Activated T-cell treated with anti-CD3 and anti-CD28 coated beads, Interleukin-2, amount 50 U/mL, for 48 hours (primary cell): ENCODE measurements at places on chromosomes 7 and 10.
A peak's percentile ranks its signal among the peaks of the same experiment; 100 is the strongest.

DNA sequence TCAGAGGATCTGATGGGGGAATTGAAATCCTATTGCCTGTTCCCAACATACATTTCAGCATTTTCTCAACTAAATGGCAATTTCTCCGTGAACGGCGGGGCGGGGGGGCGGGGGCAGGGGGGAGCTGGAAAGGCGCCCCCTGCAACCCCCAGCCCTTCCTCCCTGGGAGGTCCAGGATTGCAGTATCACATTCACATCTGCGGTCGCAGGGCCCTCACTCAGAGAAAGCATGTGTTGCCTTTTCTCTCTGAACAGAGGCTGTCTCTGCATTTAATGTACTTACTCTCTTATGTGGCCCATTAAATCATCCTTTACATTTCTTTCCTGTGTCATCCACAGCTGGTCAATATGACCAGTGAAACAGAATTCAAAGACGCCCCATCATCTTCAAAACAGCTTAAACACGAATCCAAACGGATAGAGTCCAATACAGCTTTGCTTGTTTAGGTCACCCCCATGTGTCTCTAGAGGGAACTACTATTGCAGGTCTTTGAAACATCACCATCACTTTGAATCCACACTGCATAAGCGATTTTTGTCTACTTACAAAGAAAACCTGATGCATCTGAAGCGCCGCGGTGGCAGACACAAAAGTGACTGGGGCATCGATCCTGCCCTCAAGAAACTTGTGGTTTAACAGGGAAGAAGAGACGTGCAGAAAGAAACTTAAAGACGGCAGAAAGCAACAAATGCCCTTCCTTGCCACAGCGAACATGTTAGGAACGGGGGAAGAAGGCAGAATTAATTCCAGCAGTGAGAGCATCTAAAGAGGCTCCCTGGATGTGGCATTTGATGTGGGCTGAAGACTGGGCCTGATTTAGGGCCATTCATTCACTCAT, 17.0 kb upstream of the ECHDC3 start:
- DNase-seq: no peak

GRCh38 chr10:117186832-117187615, 10.3 kb upstream of the KCNK18 start:
- DNase-seq: no peak

GRCh38 chr10:103281753-103282152, 4.8 kb downstream of the INA start:
- no peak for DNase-seq

DNA sequence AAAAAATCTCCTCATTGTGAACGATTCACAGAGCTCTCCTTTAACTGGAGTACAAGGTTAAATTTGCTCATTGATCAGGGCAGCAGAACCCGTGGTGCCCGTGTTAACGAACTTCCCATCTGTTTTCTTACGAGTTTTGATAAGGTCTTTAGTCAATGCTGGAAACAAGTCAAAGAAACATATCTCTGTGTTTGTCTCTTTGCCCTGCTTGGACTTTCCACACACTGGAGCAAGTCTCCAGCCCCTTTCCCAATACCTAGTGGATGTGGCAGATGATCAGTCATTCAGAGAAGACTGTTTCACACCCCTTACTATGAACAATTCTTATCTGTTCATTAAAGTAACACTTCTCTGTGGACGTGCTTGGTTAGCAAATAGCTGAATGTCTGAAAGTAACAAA, 121.3 kb downstream of the ARID5B start:
- no peak for DNase-seq

DNA sequence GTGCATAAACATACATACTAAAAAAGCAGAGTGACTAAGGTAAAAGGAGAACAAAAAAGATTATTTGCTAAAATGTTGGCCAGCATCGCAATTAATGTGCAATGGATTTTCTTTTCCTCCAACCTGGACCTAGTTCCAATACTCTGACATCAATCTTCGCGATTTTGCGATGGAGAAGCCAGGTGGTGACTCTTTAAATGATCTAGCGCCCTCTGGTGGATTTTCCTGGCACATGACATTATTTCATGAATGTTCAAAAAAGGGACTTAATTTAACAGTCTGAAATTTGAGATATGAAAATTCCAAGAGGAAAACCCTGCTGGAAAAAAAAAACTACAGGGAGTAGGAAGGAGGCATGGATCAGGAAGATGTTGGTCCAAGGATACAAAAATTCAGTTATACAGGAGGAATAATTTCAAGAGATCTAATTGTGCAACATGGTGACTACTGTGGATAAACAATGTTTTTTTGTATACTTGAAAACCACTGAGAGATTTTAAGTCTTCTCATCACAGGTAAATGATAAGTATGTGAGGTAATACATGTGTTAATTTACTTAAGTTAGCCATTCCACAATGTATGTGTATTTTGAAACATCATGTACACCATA, 4.3 kb upstream of the KCNMA1 start:
- DNase-seq: peak; percentile 52
